ENCODE measurements at places on chromosomes 3 and 15.

DNA sequence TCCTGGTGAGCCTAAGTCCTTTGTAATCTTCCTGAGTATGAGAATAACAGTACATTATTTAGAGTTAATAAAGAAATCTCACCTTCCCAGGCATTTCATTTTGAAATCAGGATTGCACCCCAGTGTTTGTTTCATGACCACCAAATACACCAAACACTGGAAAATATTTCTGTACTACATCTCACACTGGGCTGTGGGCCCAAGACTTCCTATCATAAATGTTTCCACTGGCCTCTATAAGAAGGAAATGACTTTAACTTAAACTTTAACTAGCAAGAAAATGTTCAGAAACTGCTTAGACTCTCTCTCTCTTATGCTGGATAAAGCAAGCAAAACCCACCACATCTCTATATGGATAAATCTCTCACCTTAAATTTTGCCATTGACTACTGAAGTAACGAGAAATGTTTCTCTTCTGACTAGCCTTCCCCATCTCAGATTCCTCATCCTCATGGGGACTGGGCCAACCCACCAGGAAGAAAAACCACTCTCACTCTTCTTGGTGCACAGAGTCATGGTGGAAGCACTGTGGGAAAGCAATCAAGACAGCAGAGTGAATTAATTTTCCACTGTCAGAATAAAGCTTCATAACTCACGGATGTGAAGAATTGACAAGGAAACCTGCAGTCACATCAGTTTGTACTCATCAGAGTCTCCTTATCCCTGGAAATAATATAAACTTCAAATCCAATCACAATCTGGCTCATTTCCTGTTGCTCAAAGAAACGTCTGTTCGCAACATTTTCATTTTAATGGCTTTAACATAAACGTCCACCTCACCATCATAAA is 859.6 kb downstream of the EPHA3 start:
- no peak for DNase-seq

- DNase-seq, result no peak
Observed at GRCh38 chr3:59256230-59256629, 206.4 kb upstream of the CFAP20DC start.

GRCh38 chr3:194682694-194683310 is 2.9 kb upstream of the FAM43A start:
- peak; percentile 51 for DNase-seq

DNA sequence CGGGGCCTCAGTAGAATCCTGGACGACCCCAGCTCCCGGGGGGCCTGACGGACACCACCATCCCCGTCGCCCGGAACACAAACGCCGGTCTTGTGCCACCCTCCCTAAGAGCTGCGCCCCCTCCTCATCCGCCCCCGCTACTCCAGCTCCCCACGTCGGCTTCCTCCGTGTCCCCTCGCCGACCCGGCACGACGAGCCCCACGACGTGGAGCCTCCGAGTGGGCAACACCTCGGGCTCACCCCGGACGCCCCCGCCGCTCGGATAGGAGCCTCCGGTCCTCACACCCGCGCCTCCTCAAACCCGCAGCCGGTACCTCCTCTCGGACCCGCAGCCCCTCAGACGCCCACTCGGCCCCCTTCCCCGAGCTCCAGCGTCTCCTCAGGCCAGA is 525 bp downstream of the NPTN start:
- peak; percentile 50 for DNase-seq

DNA sequence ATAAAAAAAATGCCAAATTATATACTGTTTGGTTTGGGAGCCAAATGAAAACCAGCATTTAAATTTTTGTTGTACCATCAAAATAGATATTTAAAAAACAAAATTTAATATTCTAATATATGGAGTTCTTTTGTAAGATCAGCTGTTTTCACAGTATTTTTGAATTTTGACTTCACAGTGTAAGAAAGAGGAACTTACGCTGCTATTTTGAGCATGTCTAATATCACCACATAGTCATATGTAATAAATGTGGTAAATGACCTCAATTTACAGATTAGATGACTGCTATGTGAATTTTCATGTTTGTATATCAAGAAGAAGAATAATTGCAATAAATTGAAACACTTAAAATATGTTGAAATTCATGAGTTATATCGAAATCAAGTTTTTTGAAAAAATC is 189.6 kb downstream of the ARRDC4 start:
- no peak for DNase-seq

- DNase-seq, result no peak
Observed at GRCh38 chr3:134901461-134901860, 106.4 kb downstream of the EPHB1 start.

- no peak for DNase-seq
Observed at GRCh38 chr3:46660543-46661523, 32.6 kb downstream of the ALS2CL start.

- no peak for DNase-seq
Observed at GRCh38 chr3:55629432-55629831, 142.3 kb upstream of the WNT5A start.

DNA sequence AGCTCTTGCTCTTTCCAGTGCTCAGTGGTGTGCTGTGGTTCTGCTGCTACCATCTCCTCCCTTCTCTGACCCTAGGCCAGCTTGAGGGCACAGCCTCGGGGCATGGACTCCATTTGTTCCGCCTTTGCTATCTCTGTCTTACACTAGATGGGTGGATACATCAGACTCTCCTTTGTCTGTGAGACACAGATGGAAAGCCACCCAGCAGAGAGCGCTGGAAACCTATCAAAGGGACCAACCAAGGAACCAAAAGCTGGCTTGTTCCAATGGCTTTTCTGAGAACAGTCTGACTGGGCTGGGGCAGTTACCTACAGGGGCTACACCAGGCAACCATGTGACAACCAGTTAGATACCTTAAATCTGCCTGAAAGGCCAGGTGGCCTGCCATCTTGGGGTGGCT is 63.8 kb downstream of the NPTN start:
- no peak for DNase-seq

GRCh38 chr3:30567139-30567753 is 39.2 kb upstream of the TGFBR2 start:
- DNase-seq, result no peak

DNA sequence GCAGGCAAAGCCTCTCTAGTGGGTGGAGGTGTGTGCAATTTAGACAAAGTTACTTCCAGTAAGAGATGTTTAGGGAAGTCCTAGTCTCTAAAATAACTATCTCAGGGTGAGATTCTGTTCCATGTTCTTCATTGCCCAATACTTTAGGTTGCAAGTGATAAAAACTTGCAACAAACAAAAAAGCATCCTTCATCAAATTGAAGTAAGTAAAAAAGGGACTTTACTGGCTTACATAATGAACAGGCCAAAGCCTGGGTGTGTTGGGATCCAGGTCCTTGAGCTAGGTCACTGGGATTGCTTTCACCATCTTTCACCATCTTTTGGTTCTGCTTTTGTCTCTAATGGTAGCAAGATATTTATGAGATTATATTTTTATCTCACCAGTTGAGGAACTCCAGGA is 38.3 kb downstream of the CX3CR1 start:
- DNase-seq, result no peak

DNA sequence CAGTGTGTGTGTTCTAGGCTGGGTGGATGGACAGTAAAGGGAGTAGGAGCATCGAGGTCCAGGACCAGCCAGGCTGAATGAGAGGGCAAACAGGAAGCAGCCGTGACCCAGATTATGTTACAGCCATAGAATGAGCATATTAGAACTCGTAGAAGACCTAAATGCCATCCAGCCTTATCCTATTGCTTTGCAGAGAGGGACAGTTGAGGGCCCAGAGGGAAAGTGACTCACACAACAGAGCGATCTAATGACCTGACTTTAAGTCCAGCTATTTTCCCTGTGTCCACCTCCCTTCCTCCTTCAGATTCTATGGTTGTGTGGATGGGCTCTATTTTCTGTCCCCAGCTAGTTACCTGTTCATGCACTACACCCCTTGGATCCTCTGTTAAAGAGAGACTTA is 634.1 kb upstream of the TBL1XR1 start:
- no peak for DNase-seq

GRCh38 chr3:124587053-124587408 is 143.2 kb upstream of the UMPS start:
- no peak for DNase-seq

GRCh38 chr3:70182166-70182565 is 130.3 kb downstream of the MDFIC2 start:
- DNase-seq, result no peak

GRCh38 chr3:72050771-72051170 is 265.8 kb upstream of the PROK2 start:
- no peak for DNase-seq

GRCh38 chr3:69500604-69501003 is 114.7 kb upstream of the FRMD4B start:
- no peak for DNase-seq

DNA sequence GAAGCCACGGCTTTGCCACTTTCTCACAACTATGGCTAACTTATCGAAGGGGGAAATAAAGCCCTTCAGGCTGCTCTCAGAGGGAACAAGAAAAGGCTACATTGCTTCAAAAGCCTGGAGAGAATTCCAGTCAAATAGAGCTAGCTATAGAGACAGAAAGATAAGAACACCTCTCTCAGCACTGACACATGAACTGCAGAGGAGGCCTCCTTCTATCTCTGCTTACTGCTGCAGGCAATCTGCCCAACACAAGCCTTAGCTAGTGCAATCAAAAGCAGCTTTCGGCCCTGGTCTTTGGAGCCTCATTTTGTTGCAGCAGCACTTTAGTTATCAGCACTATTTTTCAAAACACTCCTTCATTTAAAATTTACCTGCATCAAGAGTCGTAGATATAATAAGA is 118.4 kb upstream of the ROBO1 start:
- DNase-seq, result no peak

- DNase-seq, result no peak
Observed at GRCh38 chr15:39512643-39513042, 68.2 kb upstream of the THBS1 start.

GRCh38 chr3:115855911-115856310 is 232.6 kb downstream of the GAP43 start:
- DNase-seq, result no peak

GRCh38 chr3:196872316-196872715 is 4.6 kb downstream of the SENP5 start:
- no peak for DNase-seq

- no peak for DNase-seq
Observed at GRCh38 chr3:141380987-141381386, 12.7 kb downstream of the ZBTB38 start.

- DNase-seq, result no peak
Observed at GRCh38 chr3:65873028-65873427, 165.7 kb downstream of the MAGI1 start.

- no peak for DNase-seq
Observed at GRCh38 chr3:177827511-177828207, 630.4 kb upstream of the TBL1XR1 start.

DNA sequence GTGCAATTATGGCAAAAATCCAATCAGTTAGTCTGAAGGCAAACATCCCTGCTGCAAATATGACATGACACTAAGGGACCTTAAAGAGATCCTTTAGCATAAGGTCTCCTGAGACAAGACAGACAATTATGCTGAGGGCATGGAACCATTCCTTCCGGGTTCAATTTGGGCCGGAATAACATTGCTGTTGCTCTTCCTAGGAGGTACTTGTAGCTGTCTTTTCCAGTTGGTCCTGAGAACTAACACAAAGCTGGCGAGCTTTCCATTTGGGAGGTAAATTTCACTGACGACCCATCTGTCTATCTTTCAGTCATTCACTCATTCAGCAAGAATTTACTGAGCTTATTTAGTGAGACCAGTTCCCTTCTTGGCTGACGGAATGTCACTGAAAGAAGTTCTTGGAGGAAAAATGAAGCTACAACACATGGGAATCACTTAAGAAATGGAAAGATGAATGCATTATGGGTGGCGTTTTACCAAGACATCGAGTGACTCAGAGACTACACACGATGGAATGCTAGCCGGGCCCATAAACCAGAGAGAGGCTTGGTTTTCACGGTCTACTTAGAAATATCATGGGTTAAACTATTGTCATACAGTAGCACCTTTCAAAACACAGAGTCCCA is 215.5 kb downstream of the PDZRN3 start:
- no peak for DNase-seq

- no peak for DNase-seq
Observed at GRCh38 chr15:101368861-101369642, 74.0 kb upstream of the SNRPA1 start.

- no peak for DNase-seq
Observed at GRCh38 chr3:124076235-124076634, 84.3 kb upstream of the ROPN1 start.

DNA sequence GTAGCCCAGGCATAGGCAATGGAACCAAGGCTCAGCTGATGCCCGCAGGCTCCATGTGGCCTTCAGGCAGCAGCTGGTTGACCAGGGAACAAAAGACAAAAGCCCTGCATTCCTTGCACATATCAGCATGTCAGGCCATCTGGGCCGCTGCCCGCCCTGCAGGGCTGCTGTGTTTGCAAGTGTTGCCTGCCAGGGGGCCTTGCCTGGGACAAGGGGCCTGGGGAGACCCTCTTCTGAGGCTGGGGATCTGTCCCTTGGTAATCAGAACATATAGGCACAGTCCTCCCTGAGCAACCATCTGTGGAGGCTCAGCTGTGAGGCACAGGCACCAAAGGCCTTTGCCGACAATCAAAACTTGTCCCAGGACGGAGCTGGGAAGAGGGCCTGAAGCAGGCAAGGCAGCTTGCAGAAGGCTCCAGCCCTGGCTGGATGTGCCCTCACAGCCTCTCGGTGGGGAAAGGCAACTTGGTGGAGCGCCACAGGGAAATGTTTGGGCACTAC is 138.2 kb downstream of the TPRA1 start:
- DNase-seq, result peak; percentile 18

- DNase-seq, result no peak
Observed at GRCh38 chr15:40102897-40103858, 5.5 kb downstream of the BMF start.

DNA sequence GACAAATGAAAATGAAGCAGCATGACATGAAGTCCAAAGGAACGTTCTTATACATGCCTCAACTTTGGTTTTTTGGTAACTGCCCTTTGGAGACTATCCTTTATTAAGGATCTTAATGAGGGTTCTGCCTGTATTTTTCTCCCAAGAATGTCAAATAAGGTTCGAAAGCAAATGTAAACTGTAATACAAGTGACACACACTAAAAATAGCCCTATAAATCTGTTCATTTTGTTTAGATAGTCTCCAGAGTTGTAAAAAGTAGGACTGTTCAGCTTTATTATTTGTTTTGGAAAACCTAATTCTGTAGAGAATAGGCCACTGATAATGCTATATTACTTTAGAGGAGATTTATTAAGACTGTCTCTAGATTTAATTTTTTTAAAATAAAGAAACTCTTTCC is 80.5 kb upstream of the CDIN1 start:
- DNase-seq, result no peak

Data from activated CD4-positive, CD25-positive, alpha-beta regulatory T cell treated with anti-CD3 and anti-CD28 coated beads, Interleukin-2, amount 50 U/mL, for 72 hours (primary cell).